ENCODE measurements at places on chromosomes 4 and X.

DNA sequence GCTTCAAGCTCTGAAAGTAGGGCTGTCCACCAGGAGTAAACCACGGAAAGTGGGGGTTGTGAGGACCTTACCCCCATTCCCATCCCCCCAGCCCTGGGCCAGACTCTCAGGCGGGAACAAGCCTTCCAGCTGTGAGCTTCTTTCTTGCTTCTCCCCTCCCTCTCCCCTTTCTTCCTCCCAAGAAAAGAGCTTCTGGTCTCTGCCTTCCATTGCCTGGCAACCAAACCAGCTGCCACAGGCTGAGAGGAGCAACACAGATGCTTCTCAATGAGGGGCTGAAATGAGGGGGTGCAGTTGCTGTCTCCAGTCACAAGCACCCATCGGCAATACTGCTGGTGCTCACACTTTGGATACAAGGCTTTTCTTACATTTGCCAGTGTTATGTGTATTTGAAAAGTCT, 72.5 kb downstream of the SLC16A2 start:
- DNase-seq: no peak

- no peak for DNase-seq
Observed at GRCh38 chr4:5213087-5213595, 161.9 kb downstream of the STK32B start.

DNA sequence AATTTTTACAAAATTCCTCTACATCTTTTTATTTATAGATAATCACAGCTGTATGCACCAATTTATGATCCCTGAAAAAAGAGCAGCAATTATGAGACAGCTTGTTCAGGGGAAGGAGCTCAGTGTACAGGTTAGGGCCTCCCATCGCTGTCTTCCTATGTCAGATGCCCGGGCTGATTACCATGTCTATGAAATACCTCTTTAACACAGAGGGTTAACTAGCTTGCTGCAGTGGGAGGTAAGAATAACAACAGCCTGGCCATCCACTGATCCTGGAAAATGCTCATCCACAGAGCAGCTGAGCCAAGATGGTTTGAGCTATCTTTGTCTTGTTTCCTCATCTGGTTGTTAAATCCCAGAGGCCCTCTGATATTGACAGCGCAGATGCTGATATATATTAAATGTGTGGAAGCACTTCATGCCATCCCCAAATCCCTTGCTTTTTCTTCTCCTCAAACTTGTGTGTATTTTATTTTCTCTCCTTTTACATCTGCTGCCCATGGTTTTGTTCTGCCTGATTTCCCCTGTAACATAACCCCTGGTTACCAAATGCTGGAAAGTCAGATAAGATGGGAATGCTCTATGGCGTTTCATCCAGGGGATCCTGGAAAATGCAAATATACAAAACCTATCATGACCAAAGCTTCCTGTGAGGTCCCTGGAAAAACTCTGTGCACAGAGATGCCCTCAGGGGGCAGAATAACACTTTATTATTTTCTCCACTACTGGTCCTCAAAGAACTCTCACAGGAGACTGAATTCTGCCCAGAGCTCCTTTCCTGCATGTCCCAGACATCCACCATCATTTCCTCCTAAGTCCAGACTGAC, 85.8 kb upstream of the PUDP start:
- DNase-seq: no peak

- no peak for DNase-seq
Observed at GRCh38 chrX:83022020-83022419, 486.1 kb upstream of the POU3F4 start.

GRCh38 chrX:151536571-151536970, 26.9 kb upstream of the PASD1 start:
- no peak for DNase-seq

- no peak for DNase-seq
Observed at GRCh38 chr4:167100120-167100519, 134.2 kb downstream of the SPOCK3 start.

GRCh38 chrX:153908219-153908860, 3.9 kb downstream of the AVPR2 start:
- no peak for DNase-seq

DNA sequence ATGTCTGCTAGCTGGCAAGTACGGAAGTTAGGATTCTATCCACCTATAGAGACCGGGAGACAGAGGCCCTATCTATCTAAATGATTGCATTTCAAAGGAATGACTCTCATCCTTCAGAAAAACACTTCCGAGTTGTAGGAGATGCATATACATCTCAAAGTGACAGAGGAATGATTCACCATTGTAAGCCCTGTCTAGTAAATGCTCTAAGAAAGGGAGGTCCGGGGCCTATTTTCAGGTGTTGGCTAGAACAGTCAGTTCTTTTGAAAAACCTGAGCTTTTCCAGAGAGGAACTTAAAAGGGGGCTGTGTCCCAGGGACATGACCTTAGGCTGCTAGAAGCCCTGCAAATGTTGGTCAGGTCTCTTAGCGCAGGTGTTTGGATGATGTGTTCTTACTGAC, 262.9 kb upstream of the IL1RAPL1 start:
- DNase-seq: no peak

All from activated CD4-positive, CD25-positive, alpha-beta regulatory T cell treated with anti-CD3 and anti-CD28 coated beads, Interleukin-2, amount 50 U/mL, for 16 hours (primary cell).